ENCODE measurements at places on chromosomes 2 and 18. TPM values are rescaled to one million over a fixed set of nuclear protein-coding genes. Genes with fewer than 3 reads are reported as not detected.

DNA sequence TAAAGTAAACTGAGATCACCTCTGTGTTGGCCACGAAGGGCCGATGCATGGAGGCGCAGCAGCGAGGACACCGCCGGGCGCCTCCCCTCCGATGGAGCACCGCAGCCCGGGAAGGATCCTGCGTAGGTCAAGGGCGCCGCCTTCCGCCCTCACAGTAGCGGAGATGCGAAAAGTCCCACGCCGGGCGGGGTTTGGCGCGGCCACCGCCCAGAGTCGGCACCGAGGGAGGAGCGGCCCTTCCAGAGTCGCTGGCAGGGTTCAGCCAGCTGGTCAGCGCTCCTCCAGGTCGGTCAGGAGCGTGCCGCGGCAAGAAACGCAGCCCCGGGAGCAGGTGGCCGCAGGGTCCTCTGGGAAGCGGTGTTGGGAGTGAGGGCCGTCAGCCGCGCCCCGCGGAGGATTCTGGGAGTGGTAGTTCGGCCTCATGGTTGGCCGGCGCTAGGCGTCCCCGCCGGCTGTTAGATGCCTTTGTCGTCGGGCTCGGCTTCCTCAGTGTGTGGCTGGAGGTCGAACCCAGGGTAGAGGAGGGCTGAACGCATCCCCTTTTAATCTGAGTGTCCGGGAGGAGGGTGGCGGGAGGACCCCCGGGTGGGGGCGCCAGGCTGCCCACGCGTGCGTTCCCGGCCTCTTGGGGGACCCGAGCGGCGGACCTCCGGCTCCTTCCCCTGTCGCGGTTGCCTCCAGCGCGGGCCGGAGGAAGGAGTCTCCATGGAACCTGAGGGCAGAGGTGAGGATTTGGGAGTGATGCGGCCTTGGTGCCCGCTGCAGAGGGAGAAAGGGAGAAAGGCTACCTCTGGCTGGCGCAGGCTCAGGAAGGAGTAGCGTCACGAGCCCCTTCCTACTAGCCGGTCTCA lies at the start of gene ZNF892:
Gene ZNF892, plus strand, starts transcription at position 411 of the 851 bp plus-strand sequence. Its CDS starts 295 bp downstream, at position 706.
- peak; percentile 84 for DNase-seq

- DNase-seq: no peak
Observed at GRCh38 chr2:181546086-181546485, 88.9 kb downstream of the ITGA4 start.

DNA sequence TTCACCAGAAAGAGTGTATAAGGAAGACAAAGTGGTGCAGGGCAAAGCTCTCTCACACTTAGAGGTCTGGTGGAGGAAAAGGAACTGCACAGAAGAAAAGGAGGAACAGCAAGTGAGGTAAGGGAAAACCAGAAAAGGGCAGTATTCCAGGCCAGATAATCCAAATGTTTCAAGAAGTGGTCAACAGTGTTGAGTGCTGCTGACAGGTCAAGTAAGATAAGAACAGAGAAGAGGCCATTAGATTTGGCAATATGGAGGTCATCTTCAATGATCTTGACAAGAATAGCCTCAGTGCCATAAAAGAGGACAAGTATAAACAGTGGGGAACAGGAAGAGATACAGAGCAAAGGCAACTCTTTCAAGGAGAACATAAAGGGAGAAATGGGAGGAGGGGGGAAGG lies 15.0 kb downstream of the ADD2 start:
- no peak for DNase-seq

DNA sequence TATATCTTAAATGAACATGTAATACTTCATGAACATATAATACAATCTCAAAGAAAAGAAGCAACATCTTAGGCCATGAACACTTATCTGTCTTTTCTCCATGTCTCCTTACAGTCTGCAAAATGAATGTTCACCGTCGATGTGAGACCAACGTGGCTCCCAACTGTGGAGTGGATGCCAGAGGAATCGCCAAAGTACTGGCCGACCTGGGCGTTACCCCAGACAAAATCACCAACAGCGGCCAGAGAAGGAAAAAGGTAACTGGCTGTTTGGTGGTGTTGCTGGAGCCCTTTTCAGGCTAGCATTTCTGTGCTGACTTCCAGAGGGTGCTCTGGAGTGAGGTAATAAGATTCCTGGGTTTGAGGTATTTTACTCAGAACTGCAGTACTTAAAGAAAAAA lies 295.9 kb upstream of the EPAS1 start:
- no peak for DNase-seq

GRCh38 chr2:233007270-233007669 lies 5.8 kb downstream of the NGEF start:
- DNase-seq: no peak

- DNase-seq: no peak
Observed at GRCh38 chr2:108588070-108588668, 53.9 kb downstream of the LIMS1 start.

DNA sequence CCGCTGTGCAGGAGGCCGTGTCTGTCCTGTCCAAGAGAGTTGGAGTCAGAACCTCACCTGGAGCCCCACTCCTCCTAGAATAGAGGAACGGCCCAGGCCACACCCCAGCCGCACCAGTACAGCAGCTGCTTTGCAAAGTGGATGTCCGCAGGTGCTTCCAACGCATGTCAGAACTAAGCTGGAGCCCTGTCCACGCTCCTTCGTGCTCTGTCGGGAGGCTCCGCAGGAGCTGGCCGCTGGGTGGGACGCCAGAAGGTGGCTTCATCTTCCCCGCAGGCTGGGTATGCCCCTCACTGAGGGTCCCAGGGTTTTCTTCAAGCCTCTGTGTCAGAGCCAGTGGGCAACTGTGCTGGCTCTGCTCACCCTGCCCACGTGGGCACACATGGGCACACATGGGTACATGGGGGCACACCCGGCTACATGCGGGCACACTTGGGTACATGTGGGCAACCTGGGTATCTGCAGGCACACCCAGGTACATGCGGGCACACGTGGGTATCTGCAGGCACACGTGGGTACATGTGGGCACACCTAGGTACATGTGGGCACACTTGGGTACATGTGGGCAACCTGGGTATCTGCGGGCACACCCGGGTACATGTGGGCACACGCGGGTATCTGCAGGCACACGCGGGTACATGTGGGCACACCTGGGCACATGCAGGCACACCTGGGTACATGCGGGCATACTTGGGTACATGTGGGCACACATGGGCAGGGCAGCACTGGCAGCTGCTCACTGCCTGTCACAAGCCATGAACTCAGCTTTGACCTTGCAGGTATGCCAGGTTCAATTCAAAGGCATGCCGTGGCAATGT lies 67.1 kb upstream of the CTDP1 start:
- DNase-seq: no peak

DNA sequence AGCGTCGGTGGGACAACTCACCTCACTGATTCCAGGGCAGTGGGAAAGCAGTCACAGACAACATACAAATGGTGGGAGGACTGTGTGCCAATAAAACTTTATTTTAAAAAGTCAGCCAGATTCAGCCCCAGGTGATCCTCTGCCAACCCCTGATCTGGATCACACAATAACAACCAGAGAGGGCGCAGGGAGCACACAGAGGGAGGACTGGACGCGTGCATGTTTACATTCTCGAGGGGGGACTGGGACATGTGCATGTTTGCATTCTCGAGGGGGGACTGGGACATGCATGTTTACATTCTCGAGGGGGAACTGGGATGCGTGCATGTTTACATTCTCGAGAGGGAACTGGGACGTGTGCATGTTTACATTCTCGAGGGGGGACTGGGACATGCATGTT lies 209.5 kb downstream of the NDUFA10 start:
- DNase-seq: no peak

DNA sequence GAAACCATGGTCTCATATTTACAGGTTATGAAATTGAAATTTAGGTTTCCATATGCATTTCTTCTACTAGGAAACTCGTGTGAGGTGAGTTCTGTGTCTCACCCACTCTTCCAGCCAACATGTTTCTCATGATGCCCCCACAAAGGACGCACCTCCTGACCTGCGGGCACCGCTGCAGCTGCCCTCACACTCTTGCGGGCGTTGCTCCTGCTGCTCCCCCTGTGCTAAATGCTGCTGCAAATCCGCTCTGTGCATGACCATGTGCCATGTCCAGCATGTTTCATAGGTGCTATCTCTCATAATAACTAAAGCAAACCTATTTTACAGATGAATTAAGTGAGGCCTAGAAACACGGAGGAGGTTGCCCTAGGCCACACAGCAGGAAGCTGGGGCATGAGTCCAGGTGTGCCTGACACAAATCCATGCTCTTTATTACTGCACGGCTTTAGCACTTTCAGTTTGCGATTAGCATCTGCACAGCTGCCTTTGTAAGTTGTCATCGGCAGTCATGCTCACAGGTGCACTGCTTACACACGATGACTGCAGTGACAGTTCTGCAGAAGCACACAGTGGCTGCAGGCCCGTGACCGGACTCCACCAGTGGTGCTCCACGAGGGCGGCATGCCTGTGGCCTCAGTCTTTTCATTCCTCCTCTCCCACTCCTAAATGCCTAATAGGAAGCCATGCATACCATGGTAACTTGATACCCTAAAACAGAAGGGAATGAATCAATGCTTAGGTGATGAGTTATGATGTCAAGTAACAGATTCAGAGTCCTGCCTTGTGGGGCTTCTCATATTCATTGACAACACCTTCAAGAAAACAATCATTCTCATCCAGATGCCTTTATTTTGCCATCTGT lies 14.9 kb upstream of the GALR1 start:
- no peak for DNase-seq

GRCh38 chr18:68098655-68099054 lies 582.1 kb upstream of the DSEL start:
- no peak for DNase-seq

DNA sequence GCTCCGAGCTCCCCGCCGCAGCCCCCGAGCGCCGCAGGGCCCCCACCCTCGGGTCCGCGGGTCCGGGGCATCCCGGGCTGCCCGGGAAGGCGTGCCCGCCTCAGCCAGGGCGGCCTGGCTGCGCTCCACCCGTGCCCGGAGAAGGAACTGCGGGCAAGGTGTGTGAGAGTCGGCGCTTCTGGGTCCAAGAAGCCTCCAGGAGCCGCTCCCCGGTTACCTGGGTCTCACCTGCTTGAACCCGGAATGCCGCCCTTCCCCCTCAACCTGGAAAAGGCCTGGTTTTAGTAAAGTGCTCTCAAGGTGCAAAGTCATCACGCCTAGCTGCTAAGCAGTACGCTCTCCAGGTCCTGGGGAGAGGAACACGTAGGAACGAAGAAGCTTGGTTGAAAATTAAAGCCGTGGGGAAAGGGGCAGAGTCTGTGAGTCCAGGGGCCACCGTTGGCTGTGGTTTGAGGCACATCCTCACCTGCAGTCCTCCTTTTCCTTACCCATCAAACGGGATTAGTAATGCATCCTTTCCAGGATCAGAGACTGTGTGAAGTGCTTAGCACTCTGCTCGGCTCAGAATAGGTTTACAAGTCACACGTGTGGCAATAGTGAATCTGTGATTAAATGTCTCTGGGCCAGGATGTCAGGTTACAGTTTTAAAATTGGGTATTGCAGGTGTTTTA lies 1.2 kb downstream of the ASAP2 start:
- no peak for DNase-seq

GRCh38 chr18:6219116-6219717 lies 195.5 kb downstream of the L3MBTL4 start:
- peak; percentile 20 for DNase-seq

- DNase-seq: no peak
Observed at GRCh38 chr2:173588931-173589369, 234.3 kb downstream of the CDCA7 start.

DNA sequence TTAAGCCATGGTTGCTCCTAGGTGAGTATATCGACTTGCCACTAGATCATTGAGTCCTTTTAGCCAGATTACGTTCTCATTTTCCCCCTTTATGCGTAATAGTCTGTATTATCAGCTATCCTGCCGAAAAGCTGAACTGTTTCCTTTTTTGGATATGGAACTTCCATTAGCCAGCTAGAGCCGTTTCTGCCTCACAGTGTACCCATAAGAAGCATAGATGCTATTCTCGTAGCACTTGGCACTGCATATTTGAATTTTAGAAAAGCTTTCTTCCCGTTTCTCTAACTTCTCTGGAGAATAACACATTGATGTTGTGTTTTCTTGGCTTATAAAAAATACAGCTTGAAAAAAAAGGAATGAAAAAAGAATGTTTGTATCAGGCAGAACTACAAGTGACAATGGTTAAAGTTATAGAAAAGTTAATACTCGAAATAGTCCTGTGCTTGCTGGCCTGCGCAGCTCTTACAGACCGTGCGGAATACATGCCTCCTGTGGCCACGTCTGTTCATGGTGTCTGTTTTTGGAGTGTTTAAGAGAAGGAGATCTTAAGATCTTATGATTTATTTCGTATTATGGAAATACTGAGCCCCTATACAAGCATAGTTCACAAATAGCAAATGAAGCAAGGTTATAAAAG lies 710 bp downstream of the DUSP19 start:
- DNase-seq: no peak

DNA sequence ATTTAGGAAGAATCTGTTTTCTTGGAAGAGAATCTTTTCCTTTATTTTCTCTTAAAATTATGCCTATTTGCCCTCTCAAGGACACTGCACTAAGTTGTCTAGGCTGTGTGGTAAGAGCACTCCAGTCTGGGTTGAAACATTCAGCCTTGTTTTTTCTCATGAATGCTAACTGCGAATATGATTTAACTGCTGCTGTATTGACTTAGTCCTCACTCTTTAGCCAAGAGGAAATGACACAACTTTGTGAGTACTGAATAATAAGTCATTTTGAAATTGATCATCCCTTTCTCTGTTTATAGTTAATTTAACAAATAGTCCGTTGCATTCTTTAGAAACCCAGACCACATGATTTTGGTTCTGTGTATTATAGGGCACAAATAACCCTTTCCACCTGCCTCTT lies 4.5 kb upstream of the RND3 start:
- no peak for DNase-seq

DNA sequence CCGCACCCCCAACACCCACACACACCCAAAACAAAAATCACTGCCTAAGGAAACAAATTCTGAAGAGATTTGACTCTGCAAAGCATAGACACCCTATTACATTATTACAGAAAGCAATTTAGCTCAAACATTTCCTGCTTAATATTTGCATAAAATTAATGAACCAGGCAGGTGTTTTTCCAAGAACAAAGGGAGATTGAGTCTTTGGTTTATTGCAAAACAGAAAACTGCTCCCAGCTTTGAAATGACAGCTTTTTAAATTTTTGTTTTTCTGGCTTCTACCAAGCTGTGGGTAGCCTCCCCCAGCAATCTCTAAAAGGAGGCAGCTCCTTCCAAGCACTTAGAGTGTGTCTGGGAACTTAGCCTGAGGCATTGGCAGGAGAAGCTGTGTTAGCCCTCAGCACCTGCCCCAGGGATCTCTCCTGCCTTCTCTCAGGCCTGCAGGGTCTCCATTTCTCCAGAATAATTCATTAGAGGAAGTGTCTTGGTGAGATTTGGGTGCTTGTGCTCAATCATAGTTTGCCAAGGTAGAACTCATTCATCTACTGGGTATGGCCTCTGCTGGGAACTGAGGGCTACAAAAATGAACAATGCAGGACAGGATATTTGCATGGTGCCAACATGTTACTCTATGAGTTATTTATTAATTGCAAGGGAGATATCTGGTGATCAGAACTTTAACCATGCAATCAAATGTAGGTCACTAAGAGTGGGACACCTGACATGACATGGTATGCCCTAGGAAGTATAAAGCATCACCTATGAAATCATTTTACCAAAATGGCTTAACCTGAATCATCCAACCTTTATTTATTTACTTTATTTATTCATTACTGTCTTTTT lies 58.7 kb downstream of the B3GNT2 start:
- no peak for DNase-seq

- DNase-seq: no peak
Observed at GRCh38 chr18:62245699-62246098, 58.6 kb downstream of the RELCH start.

The NCKAP5 gene
- not detected for total RNA-seq

The LRATD1 gene
- not detected for total RNA-seq

The NR4A2 gene
- total RNA-seq: 2.0 TPM

The RAB17 gene
- total RNA-seq: 0.61 TPM

The CD207 gene
- not detected for total RNA-seq

The DNAJC5G gene
- not detected for total RNA-seq

The SP3 gene
- total RNA-seq: 102 TPM

The PLGLB1 gene
- 2.0 TPM for total RNA-seq

The ZNF516 gene
- 2.5 TPM for total RNA-seq

The CCDC85A gene
- not detected for total RNA-seq

The DHX57 gene
- 15.3 TPM for total RNA-seq

All from activated CD8-positive, alpha-beta T cell treated with anti-CD3 and anti-CD28 coated beads, Interleukin-2, amount 10 ng/mL, durations not matched to agents 7 days and 5 days (primary cell).